ENCODE measurements at places on chromosomes 5 and 9.

- no peak for DNase-seq
Observed at GRCh38 chr5:151106043-151106442, 25.2 kb upstream of the TNIP1 start.

DNA sequence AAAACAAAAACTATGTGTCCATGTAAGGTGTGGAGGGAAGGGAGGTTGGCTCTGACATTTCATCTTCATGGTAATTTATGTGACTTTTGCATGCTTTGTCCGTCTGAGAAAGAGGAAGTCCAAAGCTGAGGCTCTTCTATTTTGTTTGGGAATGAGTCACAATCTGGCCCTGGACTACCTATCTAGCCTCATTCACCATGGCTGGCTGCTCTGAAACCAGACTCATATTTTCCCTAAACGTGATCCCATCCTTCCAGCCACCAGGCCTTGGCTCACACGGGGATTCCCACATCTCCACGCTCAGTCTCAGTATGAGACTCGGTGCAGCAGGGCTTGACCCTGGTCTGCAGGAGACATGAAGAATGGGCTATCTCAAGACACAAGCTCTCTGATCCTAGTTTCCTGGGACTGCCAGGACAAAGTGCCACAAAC is 672.8 kb downstream of the ACTL7B start:
- DNase-seq = peak; percentile 55

GRCh38 chr5:169299191-169299662 is 1.7 kb downstream of the SLIT3 start:
- no peak for DNase-seq

GRCh38 chr9:21326526-21327139 is 8.6 kb downstream of the KLHL9 start:
- peak; percentile 44 for DNase-seq

DNA sequence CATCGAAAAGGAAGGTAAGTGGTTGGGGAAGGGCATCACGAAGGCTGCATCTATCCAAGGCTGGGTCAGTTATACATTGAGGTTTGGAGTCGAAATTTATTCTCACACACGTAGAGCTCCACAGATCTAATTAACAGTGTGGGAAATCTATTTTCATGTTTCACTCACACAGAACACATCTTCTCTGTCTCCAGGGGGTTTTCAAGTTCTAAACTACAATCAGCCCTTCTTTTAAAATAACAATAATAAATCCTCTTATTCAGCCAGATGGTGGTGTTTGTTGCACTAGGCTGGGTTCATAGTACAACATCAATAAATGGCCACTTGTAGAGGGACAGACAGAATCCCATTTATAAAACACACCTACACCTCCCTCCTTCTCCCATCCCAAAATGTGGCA is 174.5 kb upstream of the KLF9 start:
- no peak for DNase-seq

- DNase-seq = no peak
Observed at GRCh38 chr9:14881006-14881405, 29.2 kb downstream of the FREM1 start.

GRCh38 chr5:112467485-112467884 is 48.4 kb upstream of the EPB41L4A start:
- no peak for DNase-seq

GRCh38 chr5:151115272-151115905 is 34.6 kb upstream of the TNIP1 start:
- DNase-seq = peak; percentile 56

DNA sequence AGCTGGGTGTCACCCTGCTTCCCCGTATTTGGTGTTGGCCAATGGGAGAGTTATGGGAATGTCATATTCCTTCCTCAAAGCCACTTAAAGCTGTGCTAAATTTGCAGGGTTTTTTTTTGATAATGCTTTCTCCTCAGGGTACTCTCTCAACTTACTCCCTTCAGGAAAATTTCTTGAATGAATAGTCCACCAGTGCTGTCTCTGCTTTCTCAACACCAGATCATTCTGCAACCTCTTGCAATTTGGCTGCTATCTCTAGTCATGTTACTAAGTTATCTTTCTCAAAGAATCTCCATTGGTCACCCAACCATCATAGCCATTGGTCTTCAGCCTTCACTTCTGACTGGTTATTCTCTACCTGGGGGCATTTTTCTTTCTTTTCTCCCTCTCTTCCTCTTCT is 13.4 kb upstream of the TNFAIP8 start:
- DNase-seq = no peak

DNA sequence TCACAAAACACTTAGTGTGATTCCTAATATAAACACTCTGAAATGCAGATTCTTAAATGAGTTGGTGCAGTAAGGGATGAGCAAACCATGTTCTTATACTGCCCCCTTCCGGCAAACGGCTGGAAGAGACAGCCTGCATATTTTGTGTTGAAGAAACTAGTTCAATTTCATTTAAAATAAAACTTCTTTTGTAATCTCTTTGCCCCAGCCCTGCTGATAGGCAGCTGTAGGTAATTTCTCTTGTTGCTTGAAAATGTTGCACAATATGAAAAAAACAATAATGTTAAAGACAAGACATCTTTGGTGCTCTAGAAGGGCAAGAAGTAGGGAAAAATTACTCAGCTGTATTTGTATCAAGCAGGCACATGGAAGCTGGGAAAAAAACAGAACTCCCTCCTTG is 89.7 kb upstream of the CCNG1 start:
- DNase-seq = peak; percentile 55

DNA sequence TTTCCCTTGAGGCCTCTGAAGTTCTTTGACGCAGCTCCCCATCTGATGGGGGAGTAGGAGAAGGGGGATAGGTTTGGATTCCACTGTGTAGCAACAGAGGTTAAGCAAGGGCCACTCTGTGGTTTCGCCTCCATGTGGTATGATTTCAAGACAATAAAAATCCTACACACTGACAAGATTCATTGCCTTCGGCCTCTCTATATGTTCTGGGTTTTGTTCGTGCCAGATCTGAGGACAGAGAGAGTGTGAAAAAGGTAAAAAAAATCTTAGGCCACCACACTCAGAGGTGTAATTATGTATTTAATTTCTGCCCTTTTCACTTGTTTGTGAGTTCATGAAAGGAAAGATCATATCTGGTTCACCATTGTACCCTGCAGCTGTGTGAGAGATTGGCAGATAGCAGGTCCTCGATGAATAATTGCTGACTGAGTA is 715.2 kb upstream of the ZNF608 start:
- no peak for DNase-seq

DNA sequence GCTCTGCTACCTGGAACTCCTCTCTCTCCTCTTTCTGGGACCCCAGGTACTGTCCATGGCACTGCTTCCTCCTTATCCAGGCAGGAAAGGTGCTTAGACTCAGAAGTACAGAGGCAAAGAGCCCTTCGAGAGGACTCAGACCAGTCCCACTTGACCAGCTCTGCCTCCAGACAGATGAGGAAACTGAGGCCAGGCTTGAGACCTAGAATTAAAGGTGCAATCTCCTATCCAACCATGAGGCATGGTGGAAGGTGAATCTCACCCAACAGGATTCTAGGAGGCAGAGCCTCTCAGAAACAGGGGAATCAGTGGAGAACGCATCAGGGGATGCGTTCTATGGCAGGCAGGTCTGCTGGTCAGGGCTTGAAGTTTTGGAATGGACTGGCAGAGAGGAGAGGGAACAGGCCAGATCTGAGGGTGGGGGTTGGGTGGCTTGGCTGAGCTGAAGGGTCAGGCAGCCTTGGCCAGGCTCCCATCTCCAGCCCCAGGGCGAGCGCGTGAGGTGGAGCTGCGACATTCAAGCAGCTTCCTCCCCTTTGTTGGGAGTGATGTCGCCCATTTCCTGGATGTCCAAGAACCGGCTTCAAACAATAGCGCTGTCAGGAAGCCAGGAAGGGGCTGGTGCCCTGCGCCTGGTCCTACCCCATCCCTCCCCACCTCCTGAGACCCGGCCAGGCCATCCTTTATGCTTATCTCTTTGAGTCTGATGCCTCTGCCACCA is 26.2 kb downstream of the NDUFA8 start:
- DNase-seq = no peak

GRCh38 chr5:94908889-94909480 is 290.5 kb downstream of the SLF1 start:
- DNase-seq = peak; percentile 37

DNA sequence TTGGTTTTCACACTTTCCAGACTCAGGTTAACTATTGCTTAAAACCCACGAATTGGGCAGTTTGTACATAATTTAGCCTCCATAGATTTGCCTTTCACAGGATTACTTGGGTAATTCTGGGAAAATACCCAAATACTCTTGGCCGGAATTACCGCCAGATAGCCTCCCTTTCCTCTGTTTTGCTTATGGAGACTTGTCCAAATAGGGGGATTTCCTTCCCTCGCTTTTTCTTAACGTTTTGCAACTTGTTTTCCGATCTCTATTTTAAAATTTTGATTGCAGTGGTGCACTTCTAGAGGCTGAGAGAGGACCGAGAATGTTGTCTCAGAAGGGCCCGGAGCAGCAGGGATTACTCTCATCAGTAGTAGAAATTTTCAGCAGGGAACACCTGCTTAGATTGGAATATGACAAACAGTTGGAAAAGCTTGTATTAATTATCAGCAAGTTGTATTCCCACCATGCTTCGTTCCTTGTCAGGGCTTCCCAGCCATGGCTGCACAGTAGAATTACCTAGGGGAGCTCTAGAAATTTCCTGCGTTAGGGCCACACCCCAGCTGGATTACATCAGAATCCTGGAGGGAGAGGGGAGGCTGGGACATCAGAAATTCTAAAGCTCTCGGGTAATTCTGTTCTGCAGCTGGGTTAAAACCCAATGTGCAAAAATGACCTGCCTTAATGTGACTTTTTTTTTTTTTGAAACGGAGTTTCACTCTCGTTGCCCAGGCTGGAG is 329.1 kb downstream of the SH3GL2 start:
- no peak for DNase-seq

DNA sequence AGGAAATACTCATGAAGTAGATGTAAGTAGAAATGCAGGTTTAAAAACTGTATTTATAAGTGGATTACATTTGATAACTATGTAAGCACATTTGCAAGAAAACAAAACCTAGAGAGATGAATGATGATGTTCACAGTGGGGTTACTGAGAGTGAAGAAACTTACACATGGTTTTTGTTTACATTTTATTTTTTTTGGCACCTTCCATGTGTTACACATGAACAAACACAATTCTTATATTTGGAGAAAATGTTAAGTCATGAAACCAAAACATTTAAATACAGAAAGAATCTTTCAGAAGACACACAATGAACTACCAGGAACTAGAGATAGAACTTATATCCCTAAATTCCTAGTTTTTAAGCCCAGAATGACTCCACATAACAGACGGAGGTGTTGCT is 51.5 kb upstream of the SPATA31E1 start:
- DNase-seq = no peak

- no peak for DNase-seq
Observed at GRCh38 chr9:132531195-132531594, 51.2 kb upstream of the BARHL1 start.

DNA sequence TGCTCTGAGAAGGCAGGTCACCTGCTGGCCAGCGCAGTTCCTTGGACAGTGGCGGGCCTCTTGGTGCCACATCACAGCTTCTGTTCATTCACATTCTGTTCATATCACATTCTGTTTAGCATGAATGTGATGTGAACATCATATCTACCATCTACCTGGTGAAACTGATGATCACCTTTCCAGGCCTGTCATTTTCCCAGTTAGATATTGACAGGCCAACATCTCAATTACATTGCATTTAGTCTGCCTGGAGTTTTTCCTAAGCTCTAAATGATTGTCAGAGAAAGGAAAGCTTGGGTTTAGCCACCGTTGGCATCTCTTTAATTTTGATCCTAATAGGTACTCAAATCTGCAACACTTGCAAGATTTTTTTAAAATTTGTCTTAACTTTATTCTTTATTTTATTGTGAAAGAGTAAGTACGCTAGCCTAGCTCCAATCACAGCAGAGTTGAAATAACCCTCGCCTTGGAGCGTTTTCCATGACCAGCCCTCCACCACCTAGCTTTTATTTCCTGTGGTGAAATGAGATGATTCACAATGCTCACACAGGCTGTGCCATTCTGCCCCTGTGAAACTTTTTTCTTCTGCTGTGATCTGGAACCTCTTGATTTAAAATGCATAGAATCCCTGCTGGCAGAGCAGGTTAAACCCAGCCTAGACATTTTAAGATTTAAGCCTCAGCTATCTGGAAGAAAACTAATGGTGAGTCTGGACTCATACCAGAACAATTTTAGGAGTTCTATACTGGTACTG is 225.0 kb downstream of the ESM1 start:
- DNase-seq = peak; percentile 58
